ENCODE measurements at places on chromosomes 13 and 19.

DNA sequence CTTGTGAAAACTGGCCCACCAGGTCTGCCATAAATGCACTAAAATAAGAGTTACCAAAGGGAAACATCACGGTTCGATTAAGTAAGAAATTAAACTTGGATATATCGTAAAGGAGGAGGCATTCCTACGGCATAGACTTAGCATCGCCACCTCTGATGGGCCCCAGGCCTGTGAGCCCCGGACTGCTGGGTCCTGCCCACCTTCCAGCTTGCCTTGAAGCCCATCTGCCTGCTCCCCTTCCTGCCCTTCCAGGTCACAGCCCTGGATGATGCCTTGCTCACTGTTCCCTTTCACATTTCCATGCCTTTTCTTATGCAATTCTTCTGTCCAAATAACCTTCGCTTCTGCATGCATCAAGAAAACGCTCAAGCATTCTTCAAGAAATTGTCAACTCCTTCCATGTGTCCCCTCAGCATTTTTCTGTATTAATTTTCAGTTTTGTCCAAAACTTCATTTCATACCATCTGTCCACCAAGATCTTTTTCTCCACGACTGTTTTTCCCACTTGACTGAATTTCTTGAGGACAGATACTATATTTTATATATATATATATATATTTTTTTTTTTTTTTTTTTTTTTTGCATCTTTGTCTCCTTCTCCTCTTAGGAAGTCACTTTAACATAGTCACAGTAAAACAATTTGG, 91.2 kb downstream of the DOCK9 start:
- DNase-seq, result no peak

GRCh38 chr19:15696654-15697194, 23.8 kb downstream of the CYP4F12 start:
- DNase-seq, result no peak

DNA sequence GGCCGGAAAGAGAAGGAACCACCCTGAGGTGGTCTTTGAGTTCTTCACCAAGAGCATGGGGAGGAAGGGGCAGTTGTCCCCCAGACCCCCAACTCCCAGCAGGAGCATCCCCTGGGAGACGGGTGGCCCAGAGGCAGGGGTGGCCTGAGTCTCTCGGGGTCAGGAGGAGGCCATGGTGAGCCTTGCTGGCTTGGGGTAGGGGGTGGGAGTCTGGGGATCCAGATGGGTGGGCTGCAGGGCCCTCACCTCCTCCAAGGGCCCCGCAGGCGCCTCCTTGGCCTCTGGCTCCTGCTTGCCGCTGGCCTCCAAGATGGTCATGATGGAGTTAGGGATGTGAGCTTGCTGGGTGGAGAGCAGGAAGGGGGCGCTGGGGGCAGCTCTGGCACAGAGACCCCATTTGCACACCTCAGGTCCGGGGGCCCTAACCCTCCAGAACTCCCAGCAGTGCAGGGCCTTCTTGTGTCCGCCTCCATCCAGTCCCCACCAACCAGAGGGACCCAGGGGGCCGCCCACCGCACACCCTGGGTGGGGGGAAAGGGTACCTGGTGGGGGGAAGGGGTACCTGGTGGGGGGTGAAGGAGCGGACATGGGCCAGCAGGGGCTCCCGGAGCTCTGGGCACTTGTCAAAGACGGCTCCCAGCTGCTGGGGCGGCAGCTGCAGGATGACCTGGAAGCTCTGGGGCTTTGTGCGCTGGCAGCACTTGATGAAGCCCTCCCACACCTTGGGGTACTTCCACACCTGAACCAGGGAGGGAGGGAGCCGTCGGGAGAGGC, 1.3 kb upstream of the RSPH6A start:
- DNase-seq, result no peak

DNA sequence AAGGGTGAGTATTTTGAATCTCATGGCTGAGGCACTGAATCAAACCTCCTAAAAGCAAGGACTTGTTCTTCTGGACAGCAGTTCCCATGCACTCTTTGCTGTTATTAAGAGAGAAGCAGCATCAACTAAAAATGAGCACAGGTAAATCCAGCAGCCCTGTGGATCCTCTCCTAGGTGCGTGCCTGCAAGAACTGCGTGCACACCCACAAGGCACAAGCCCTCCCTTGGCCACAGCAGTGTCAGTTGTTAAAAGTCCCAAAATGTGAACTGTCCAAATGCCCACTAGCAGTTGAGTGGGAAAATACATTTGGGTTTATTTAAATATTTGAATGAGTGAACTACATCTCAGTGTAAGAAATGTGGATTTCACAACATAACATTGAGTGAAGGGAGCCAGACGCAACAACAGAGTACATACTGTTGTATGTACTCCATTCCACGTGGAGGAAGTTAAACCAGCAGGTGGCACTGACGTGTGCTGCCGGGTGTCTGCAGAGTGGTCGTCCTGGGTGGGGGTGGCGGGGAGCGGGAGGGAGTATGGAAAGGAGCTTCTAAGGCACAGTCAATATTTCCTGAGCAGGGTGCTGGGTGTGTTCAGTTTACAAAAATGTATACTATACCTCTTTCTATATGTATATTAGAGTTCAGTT, 266.4 kb downstream of the NALCN start:
- peak; percentile 59 for DNase-seq

- DNase-seq, result no peak
Measured at GRCh38 chr19:30254158-30254557, 118.0 kb upstream of the ZNF536 start.

DNA sequence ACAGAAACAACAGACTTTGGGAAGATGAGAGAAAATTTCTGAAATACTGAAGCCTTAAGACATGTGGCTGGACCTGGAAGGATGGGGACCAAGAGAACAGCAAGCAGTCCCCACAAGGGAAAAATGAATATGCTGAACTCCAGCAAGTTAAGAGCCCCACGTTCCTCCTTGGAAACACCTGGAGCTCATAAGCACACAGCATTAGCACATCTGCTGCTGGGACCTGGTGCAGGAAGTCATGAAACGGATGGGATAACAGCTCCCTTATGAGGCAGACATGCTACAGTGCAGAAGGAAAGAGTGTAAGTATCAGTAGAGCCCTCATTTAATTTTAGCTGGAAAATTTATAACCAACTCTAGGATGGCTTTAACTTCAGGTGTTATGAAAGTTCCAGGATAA, 67.3 kb downstream of the SLC15A1 start:
- DNase-seq, result no peak

GRCh38 chr19:56111601-56112312, 9.3 kb downstream of the ZNF787 start:
- no peak for DNase-seq

- peak; percentile 32 for DNase-seq
Measured at GRCh38 chr19:34555447-34555846, 73.9 kb downstream of the WTIP start.

GRCh38 chr13:50742968-50743367, 100.5 kb downstream of the DLEU7 start:
- DNase-seq, result no peak

- no peak for DNase-seq
Measured at GRCh38 chr13:110062077-110062776, 244.7 kb downstream of the COL4A1 start.

DNA sequence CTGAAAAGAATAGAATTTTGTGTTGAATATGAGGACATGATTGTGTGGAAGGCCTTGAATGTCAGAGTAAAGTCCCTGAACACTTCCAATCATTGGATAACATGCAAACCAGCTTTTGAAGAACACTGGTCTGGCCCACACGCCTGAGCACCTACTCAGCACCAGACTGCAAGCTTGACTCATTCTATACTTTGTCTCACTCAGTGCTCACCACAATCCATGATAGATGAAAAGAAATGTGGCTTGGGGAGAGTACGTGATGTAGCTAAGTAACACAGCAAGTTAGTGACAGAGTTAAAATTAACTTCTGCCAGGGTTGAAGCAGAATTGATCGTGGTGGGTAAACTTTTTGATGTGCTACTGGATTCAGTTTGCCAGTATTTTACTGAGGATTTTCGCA, 12.0 kb downstream of the DLEU7 start:
- no peak for DNase-seq

- no peak for DNase-seq
Measured at GRCh38 chr13:25948910-25949309, 102.9 kb downstream of the SHISA2 start.

DNA sequence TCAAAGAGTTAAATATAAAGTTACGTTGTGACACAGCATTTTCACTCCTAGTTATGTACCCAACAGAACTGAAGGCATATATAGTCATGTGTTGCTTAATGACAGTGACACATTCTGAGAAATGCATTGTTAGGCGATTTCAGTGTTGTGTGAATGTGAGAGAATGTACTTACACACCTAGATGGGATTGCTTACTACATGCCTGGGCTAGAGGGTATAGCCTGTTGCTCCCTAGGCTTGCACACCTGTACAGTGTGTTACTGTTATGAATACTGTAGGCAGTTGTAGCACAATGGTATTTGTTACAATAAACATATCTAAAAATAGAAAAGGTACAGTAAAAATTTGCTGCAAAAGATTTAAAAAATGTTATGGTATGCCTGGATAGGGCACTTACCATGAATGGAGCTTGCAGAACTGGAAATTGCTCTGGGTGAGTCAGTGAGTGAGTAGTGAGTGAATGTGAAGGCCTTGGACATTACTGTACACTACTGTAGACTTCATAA, 89.2 kb downstream of the DHRS12 start:
- no peak for DNase-seq

GRCh38 chr19:30604657-30605056, 232.5 kb downstream of the ZNF536 start:
- DNase-seq, result no peak

- DNase-seq, result no peak
Measured at GRCh38 chr19:29759359-29759758, 44.3 kb upstream of the C19orf12 start.

GRCh38 chr13:30881191-30881651, 24.9 kb upstream of the MEDAG start:
- no peak for DNase-seq

DNA sequence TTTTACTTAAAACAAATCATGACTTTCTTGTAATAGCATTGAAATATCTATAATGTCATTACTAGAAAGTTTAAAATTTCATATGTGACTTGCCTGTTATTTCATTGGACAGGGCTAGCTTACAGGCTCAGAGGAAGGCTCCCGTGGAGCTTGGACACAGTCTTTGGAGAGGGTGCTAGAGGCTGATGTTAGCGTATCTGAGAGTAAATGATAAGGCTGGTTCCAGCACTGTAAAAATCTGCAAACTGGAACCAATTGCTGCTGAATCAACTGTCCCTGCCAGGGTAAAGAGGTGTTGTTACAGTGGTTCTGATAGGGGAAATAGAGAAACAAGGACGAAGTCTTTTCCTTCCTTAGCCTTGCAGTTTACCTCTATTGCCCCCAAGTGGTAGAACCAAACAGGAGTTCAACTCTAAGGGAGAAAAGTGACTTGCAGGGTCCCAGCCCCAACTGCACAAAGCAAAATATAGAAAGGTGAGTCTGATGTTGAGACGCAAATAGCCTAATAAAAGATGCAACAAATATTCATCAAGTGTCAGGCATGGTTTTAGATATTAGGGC, 901.7 kb downstream of the DIAPH3 start:
- DNase-seq, result no peak

DNA sequence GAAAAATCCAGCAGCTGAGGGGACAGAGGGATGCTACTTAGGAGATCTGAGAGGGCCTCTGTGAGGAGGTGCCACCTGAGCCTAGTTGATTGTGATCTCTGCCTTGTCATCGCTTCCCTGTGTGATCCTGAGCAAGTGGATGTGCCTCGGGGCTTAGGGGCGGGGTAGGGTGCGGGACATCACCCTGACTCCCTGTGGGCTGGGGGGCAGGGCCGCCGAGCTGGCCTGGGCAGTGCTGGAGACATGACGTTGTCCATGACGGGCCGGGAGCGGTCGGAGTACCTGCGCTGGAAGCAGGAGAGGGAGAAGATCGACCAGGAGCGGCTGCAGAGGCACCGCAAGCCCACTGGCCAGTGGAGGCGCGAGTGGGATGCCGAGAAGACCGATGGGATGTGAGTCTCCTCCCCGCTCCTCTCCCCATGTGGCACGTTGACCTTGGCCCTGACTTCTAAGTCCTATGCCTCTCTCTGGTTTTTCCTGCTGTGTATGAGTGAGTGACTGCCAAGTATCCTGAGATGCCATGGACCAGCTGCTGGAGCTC, 8.2 kb upstream of the INAFM1 start:
- no peak for DNase-seq

DNA sequence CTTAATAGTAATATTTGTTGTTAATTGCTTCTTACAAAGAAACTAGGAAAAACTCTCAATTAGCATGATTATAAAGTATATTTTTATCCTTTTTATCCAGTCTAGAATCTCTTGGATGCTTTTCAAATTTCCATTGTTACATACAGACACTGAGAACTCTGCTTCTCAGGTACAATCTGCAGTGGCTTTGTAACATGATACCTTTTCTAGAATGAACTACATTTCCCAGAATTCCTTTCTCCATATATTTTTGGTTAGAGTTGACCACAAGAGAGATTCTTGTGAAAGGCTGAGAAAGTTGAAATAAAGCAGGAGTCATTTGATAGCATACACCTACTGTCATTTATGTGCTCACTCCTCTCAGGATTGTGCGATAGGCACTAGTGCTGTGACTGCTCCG, 148.6 kb downstream of the SLITRK6 start:
- no peak for DNase-seq

GRCh38 chr13:18952225-18953016, 229.2 kb downstream of the TUBA3C start:
- no peak for DNase-seq

DNA sequence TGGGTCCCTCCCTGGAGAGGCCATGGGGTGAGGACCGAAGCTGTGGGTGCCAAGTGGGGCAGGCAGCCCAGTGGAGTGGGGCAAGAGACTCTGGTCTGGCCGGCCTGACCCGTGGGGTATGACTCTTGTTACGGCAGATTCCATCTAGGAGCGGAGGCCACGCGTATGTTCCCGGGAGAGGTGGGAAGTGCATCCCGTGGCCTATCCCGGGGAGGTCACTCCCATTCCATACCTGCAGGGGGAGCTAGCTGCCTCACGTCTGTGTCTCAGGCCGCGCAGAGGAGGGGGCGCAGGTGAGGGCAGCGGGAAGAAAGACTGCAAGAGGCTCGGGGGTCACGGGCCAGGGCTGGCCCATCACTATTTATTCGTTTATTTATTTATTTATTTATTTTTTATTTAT, 4.9 kb downstream of the CSNK1G2 start:
- DNase-seq, result peak; percentile 71

DNA sequence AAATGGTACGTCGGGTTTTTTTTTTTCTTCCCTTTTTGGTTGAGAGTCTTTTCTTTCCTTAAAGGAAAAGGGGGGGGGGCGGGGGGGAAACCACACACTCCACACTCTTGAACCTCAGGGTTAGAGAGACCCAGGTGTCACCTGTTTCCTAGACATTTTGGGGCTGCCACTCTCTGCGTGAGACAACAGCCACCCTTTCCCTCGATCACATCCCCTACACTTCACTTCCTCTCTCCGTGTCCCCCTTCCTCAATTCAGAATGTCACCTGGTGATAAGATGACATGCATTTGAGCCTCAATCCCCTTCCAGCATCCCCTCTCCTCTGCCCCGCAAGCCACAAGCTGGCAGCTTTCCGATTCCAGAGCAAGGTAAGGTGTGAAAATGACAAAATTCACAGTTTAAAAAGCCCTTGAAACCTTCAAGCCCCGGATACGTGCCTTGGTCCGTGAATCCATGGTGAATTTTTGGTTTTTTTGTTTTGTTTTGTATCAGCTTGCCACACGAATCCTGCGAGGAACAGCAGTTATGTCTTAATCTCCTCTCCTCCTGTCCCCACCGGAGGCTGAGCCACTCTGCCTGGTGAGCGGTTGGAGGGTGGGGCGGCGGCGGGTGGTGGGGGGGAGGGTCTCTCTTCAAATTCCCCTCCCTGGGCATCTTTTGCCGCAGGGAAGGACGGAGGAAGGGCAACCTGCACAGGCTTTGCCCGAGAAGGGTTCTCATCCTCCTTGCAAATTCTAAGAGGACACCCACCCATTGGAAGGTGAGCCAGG, 4.2 kb downstream of the PTPRS start:
- DNase-seq, result no peak
